Astrocyte (in vitro differentiated cells and primary cell): ENCODE measurements at places on chromosomes 2 and 18. TPM values are rescaled to one million over a fixed set of nuclear protein-coding genes. Genes with fewer than 3 reads are reported as not detected.

The MRPS9 gene
- total RNA-seq = 28.6 and 32.3 TPM in 2 replicates

The CD226 gene
- total RNA-seq = 0.07 and 0.12 TPM in 2 replicates

The ZNF396 gene
- total RNA-seq = 1.3 and 1.4 TPM in 2 replicates

The SLC40A1 gene
- total RNA-seq = 2.2 and 3.1 TPM in 2 replicates

The TMEM198 gene
- 3.8 TPM in 2 replicates for total RNA-seq

The MOCOS gene
- 1.4 and 1.9 TPM in 2 replicates for total RNA-seq

The POTEE gene
- 0.79 and 1.0 TPM in 2 replicates for total RNA-seq

DNA sequence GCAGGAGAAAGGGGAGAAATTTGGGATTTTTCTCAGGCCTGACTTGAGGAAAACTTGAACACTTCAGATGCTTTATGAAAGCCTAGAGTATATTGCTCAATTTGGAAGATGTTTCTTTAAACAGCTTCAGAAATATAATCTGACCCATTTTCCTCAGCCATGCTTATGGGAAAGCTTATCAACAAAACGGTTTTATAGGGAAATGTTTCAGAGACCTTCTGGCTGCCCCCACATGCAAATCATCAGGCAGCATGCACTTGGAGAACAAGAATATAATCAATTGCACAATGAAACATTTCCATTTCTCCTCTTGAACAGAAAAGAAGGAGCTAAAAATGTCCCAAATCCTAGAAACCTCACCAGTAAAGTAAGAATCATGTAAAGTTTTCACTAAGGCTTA is 411.2 kb upstream of the ETAA1 start:
- DNase-seq = no peak

DNA sequence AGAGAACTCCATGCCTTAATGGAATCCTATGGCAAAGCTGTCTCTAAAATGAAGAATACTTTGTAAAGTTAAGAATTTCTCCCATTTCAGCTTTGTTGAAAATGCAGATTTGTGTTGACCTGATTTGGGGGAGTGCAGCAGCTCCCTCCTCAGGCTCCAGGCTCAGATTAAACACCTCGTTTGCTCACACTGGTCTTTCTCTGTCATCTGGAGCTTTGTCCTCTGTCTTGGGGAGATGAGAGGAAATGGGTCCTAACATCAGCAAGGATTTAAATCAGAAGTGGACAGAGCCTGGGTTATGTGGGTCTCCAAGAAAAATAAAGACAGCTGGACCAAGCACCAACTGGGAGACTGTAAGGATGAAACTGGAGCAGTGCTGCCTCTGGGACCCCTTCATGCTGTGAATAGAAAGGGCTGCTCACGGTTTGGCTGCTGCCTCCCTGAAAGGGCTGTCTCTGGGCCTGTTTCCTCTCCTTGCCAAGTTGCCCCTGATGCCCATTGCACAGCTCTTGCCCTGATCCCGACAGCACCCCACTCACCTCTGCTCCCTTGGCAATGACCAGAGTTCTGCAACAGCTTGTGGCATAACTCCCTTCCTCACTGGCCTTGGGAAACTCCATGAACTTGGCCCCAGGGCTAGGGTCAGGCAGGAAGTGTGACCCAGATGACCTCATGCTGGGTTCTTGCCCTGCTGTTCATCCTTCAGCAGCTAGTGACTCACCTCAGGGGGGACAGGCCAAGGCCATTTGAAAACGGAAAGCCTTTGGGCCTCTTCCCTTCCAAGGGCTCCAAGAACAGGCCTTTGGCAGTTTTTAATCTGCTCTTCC is 197.2 kb downstream of the CYP26B1 start:
- no peak for DNase-seq

DNA sequence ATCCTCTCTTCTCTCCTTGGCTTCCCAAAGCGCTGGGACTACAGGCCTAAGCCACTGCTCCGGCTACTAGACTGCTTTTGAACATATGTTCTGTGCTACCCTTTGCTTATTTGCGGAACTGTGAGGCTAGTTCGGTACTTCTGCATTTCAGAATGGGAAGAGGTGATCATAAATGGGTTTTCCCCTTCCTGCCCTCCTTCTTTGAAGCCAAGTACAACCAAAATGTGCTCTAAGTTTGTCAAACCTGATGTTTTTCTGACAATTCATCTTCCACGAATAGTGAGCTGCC is 1.7 kb upstream of the ESCO1 start:
- DNase-seq = no peak

- DNase-seq = no peak
These were observed 193.8 kb downstream of the RBM43 start for GRCh38 chr2:151067658-151068369.

DNA sequence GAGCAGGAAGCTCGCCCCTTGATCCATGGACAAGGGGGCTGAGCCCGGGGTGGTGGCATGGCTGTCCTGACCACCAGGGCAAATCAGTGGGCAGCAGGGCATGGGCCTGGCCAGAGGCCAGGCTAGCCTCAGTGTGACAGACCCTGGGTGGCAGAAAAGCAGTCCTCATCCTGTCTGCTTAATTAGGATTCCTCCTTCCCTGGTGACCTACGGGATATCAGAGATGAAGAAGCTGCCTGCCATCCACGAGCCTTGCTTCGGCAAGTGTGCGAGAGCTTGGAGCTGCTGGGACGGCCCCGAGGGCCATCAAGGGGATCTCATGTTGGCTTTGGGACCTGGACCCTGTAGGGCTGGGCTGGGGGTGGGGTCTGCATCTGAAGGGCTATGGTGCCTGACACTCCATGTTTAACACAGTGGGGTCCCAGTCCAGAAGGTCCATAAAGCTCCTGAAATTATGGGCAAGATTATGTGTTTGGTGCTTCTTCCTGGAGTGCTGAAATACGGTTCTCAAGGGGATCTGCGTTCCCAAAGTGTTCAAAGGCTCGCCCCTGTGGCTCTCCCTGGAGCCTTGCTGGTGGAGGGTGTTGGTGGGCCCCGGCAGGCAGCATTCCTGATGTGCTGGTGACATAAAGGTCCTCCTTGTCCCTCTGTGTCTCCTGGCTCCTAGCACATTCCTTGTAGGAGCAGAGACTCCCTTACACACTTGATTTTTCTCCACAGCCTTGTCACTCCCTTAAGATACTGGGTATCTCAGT is 52.6 kb downstream of the KCNIP3 start:
- DNase-seq = no peak

DNA sequence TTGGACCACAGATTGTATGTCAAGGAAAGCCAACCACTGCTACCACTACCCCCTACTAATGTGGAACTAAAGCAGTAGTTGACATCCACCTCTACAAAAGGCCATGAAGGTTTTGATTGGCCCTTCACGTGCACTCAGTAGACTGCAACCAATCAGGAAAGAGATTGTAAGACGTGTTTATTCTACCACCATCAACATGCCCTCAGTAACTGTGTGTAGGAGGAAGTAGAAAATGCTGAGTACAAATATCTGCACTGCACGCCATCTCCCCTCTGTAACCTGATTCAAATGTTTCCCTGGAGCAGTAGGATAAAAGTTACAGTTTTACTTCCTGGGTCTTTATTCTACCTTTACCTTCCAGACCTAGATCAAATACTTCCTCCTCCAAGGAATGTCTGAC is 2.9 kb upstream of the CASP10 start:
- no peak for DNase-seq

DNA sequence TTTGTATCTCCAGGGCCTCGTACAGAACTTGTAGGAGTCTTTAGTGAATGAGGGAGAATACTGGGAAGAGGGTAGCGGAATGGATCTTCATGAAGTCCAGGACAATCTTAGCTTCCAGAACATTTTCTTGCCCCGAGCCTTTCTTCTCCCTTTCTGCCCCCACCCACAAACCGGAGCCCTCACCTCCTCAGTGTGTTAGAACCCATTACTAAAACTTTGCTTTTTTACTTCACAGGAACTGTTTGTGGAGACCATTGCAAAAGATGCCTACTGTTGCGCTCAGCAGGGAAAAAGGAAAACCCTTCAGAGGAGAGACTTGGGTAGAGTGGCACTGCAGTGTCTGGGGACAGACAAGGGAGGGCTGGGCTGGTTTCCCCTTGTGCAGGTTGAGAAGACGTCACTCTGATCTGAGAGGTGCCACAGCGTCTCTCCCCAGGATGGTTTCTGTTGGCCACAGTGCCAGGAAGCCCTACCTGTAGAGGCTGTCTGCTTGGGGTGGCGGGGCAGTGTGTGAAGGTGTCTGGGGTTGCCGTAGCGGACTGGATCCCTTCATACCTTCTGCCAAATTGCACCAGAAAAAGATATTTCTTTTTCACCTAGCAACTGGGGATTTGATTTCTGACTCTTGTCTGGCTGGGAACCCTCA is 786 bp downstream of the POLE4 start:
- DNase-seq = no peak

DNA sequence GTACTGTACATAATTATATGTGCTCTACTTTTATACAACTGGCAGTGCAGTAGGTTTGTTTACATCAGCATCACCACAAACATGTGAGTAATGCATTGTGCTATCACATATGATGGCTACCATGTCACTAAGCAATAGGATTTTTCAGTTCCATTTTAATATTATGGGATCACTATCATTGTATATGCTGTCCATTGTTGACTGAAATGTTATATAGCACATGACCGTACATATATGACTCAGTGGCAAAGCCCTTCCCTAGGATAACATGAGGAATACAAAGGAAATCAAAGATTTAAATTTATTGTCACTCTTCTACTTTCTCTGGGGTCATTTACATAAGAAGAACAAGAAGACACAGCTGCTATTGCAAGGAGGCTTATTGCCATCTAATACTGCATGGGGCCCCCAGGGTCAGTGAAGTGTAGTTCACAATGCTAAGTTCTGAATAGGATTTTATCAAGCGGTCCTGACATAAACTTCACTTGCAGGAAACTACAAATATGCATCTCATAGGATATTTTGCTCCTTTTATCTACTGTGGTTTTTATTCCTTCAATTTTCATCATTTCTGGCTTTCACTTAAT is 21.8 kb downstream of the PDE1A start:
- DNase-seq = peak; percentile 6

DNA sequence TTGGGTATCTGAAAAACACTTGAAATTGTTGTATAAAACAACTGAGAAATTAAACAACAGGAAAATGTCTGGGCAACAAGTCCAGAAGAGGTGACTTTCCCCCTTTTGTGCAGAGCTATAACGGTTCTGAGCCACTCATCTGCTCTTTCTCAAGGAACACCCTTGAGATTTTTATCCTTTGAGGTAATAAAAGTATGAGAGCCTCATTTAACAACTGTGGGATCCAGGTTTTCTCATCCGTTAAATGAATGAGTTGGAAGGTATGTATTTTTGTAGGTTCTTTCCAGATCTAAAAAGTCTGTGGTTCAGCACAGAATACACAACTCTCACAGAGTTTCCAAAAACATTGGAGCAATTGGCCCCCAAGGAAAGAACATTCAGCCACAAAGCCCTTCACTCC is 93.0 kb downstream of the ANKRD44 start:
- peak; percentile 54 for DNase-seq

DNA sequence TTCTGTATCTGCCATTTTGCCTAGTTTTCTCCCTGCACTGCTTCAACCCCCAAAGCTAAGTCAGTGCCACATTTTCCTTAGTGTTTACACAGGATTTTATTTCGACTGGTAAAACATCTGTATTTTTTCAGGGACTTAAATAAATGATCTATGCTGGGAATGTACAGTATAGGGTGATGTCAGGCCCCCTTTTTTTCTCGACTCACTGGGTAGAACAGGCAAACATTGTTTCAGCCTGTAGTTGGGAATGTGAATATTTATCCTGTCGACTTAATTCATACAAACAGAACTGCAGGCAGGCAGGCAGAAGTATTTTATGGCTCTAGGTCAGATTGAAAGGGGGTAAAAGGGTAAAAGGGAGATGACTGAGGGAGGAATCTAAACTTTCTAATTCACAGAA is 123.5 kb upstream of the ZFP36L2 start:
- DNase-seq = no peak

- no peak for DNase-seq
These were observed 13.9 kb downstream of the MAL start for GRCh38 chr2:95039363-95039762.

- no peak for DNase-seq
These were observed 167.4 kb downstream of the PKP4 start for GRCh38 chr2:158624071-158624667.

DNA sequence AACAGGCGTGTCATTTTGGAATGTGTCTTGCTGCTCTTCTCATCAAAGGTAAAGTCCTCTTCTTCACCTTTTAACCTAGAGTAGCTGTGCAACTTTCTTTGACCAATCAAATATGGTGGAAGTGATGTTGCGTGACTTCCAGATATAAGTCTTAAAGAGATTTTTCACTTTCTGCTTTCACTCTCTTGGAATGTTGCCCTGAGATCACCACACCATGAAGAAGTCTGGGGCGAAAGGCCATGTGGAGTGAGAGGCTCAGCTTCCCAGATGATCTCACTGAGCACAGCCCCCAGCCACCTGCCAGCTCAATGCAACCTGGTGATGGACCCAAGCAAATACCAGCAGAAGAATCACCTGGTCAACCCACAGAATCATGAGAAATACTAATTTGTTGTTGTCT is 7.1 kb upstream of the GALNT3 start:
- DNase-seq = no peak

DNA sequence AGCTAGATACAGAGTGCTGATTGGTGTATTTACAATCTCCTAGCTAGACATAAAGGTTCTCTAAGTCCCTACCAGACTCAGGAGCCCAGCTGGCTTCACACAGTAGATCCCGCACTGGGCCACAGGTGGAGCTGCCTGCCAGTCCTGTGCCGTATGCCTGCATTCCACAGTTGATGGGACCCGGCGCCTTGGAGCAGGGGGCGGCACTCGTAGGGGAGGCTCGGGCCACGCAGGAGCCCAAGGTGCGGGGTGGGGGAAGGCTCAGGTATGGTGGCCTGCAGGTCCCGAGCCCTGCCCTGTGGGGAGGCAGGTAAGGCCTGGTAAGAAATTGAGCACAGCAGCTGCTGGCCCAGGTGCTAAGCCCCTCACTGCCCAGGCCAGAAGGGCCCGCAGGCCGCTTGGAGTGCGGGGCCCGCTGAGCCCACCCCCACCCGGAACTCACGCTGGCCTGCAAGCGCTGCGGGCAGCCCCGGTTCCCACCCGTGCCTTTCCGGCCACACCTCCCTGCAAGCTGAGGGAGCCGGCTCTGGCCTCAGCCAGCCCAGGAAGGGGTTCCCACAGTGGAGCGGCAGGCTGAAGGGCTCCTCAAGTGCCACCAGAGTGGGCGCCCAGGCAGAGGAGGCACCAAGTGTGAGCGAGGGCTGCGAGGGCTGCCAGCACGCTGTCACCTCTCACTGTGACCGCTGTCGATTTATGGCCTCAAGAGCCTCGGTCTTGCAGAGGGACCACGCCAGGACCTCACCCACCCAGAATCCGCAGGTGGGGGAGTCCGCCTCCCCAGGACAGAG is 76.5 kb downstream of the MEX3C start:
- DNase-seq = no peak

DNA sequence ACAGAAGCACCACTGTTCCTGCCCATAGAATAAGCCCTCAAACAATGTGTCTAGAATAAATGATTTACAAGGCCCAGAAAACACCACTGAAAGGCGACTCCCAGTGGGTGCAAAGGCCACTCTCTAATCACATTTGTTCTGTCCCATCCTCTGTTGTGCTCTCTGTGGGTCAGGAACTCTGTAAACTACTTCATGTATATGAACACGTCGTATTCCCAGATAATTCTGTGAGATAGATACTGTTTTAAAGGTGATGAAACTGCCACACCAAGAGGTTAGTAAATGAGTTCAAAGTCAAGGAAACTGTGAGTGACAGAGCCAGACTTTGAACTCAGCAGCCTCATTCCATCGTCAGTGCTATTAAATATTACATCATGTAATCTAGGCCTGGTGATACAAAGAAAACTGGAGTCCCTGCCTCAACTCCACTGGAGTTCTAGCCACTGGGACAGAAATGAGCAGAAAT is 269.7 kb upstream of the DCC start:
- no peak for DNase-seq
